Activated CD8-positive, alpha-beta memory T cell treated with anti-CD3 and anti-CD28 coated beads for 48 hours (primary cell): ENCODE measurements at places on chromosomes 1 and 21.

DNA sequence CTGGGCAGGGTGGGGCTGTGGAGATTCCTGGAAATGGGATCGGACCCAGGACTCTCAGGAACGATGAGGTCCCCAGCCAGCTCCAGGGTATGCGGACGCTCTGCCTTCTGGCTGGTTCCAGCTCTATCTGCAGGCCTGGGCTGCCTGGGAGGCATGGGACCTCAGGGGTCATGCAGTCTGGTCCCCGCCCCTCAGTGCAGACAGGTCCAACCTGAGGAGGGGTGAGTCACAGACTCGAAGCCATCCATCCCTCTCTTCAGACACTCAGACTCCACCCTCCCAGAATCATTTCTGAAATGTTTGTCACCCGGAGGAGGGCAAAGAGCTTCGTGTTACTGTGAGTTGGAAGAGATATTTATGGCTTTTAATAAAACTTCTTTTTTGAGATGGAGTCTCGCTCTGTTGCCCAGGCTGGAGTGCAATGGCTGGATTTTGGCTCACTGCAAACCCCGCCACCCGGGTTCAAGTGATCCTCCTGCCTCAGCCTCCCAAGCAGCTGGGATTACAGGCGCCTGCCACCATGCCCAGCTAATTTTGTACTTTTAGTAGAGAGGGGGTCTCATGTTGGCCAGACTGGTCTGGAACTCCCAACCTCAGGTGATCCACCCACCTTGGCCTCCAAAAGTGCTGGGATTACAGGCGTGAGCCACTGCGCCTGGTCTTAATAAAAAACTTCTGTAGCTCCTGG is 5.9 kb upstream of the MYOM3 start:
- DNase-seq: no peak

GRCh38 chr1:226337276-226337875 is 28.4 kb upstream of the LIN9 start:
- no peak for DNase-seq

DNA sequence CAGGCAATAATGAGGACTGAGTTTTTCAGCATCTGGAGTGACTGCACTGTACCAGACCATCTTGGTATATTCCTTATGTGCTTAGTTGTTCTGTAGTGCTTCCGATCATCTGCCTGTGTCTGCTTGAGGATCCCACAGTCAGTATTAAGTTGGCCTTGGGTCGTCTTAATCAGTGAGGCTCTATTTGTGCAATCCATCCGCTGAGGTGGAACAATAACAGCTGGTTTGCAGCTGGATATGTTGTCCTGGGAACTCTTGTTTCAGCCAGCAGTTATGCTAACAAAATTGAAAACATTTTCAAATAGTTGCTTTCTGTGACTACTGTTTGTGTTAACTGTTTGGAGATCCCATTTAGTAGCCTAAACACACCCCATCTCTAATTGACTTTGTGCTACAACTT is 73.7 kb downstream of the LAMC1 start:
- DNase-seq: no peak

DNA sequence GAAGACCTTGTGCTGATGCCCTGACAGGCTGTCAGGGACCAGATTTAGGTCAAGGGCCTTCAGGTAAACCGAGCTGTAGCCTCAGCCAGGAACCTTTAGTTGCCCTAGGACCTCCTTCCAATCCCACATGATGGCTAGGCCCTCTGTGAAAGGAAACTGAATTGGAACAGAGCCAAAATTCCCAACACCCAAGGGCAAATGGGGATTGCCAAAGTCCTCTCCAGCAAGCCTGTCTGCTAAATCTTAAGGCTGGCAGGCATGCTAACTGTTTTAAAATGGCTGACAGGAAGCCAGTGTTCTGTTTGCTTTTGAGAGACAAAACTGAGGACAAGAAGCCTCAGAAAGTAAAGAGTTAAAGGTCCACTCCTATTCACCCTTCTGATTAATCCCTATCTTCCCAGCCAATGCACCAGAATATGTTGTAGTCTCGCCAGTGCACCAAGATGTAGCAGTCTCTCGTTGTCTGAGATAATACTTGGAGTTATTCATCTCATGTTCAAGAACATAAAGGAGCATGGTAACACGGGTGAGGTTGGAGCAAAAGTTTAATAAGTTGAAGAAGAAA is 35.1 kb downstream of the MSTO1 start:
- no peak for DNase-seq

DNA sequence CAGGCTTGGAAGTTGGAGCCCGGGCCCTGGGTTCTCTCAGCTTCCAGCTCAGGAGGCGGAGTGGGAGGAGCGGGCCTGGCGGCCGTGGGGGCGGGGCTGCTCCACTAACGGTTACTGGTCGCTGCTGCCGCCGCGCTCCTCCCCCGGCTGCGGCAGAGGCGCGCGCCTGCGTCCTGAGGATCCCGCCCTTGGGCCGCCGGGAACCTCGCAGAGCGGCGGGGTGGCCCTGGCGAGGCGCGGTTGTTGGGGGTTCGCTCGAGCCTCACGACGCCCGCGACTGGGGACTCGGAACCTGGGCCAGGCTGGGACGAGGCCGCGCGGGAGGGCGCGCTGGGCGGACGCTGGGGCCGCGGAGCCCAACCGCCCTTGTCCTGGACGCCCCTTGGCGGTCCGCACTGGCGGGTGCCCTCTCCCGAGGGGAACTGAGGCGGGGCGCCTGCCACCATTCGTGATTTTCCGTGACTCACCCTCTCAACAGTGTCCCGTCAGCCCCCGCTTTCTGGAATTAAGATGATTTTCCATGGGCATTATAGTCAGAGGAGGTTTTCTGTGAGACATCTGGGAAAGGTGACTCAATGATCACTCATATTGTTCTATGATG is 34.1 kb downstream of the OR2G3 start:
- DNase-seq: no peak

- no peak for DNase-seq
Measured at GRCh38 chr21:21007606-21008005, 9.4 kb downstream of the NCAM2 start.

GRCh38 chr1:220367833-220368232 is 95.6 kb upstream of the RAB3GAP2 start:
- DNase-seq: no peak
